ENCODE measurements at places on chromosomes 5 and 9.

- ATAC-seq: no peak
Observed at GRCh38 chr9:24912767-24913166, 367.1 kb upstream of the IZUMO3 start.

DNA sequence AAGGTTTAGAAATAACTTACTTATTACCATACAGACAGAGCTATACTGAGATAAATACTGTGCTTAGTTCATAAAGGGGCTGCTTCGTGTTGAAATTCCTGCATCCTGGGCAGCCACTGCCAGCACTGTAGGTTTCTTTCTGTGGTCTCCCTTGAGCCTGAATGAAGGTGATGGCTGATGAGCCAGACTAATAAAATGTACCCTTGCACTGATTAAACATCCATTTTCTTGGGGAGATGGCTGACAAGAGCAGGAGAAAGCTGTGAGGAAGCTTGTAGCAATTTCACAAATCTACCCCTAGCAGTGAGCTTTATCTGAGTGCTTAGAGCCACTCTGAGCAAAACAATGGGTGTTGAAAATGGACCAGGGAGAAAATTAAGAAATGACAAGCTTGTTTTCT lies 23.3 kb upstream of the ZSWIM6 start:
- no peak for ATAC-seq

- ATAC-seq: no peak
Observed at GRCh38 chr5:139149477-139150199, 48.5 kb downstream of the SIL1 start.

GRCh38 chr9:21968331-21969010 lies 25.7 kb downstream of the CDKN2A start:
- ATAC-seq: no peak

DNA sequence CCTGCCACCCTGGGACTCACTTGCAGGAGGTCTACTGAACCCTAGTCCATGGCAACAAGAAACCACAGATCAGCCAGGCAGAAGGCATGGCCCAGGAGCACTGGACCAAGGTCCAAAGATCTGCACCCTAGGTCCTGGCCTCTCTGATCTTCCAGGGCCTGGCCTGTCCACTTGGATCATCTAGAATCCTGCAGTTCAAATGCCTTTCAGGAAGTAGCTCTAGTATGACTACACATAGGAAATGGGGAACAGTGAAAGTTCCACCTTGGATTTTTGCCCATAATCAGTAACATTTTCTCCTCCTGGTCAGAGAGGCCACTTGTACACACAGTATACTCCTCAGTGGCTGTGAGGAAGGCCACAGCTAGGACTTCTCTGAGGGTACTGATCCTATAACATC lies 11.5 kb downstream of the ANXA6 start:
- no peak for ATAC-seq

DNA sequence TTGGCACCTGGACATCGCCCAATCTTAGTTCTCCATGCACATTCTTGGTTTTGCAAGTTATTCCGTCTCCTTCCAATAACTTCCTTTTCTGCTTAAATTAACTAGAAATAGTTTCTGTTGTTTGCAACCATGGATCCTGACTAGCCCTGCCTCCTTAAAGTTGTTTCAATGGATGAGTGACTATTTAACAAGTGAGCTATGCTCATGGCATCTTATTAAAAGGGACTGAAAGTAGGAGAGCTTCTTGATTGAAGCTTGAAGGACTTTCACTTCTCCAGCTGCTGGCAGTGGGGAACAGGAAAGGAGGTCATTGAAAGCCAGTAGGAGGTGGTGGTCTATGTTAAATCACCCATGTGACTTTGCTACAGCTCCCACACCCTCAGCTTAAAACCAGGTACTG lies 466.8 kb downstream of the ARHGEF28 start:
- no peak for ATAC-seq

DNA sequence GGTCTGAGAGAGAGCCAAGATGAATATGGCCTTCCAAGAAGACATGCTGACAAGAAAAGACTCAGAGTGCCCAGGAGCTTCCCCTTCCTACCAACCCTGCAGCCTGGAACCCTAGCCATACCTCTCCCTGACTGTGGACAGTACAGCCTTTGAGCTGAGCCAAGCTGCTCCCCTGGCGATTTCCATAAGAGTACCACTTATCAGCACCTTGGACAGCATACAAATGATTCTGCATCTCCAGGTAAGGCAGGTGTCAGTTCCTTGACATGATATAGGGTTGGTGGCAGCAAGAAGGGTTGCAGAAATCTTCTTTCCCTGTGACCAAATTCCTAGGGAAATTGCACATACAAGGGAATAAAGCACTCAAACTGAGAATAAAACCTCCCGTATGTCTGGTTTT lies 58.3 kb downstream of the MFAP3 start:
- ATAC-seq: no peak

GRCh38 chr5:73286896-73287295 lies 113.9 kb downstream of the TMEM174 start:
- no peak for ATAC-seq

- no peak for ATAC-seq
Observed at GRCh38 chr9:98658951-98659351, 49.8 kb downstream of the GABBR2 start.

- no peak for ATAC-seq
Observed at GRCh38 chr9:19967216-19967887, 178.5 kb upstream of the SLC24A2 start.

DNA sequence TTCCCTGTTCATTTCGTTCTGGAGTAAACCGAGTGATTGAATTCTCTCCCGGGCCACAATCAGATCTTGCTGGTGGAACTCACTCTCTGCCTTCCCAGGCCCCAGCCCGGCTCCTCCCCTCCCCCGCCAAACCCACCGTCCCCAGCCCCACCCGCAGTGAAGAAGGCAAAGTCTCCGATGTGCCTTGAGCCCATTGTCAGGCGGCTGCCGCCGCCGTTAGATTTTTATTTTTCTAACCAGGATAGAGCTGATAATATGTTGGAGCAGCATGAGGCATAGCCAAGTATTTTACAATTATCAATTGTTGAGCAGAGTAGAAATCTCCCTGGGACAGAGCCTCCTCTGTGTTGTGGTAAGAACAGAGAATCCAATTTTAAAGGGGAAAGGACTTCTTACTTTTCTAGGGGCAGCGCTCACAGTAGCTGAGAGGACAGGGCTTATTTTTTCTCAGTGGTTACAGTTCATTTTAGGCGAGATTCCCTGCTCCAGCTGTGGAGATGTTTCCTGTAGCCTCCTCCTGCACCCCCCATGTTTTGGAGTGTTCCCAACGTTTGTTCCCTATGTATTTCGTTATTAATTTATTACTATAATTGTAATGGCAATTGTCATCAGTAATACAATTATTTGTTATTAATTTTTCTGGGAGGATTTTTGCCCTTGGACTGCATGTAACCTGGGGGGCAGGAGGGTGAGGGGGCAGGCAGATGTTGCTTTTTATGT lies 1.3 kb downstream of the PSAT1 start:
- no peak for ATAC-seq

GRCh38 chr9:129287619-129288305 lies 109.7 kb upstream of the IER5L start:
- ATAC-seq: no peak

- no peak for ATAC-seq
Observed at GRCh38 chr9:12775679-12776512, 1.1 kb downstream of the LURAP1L start.

GRCh38 chr9:116674210-116674980 lies 12.7 kb upstream of the TRIM32 start:
- no peak for ATAC-seq

DNA sequence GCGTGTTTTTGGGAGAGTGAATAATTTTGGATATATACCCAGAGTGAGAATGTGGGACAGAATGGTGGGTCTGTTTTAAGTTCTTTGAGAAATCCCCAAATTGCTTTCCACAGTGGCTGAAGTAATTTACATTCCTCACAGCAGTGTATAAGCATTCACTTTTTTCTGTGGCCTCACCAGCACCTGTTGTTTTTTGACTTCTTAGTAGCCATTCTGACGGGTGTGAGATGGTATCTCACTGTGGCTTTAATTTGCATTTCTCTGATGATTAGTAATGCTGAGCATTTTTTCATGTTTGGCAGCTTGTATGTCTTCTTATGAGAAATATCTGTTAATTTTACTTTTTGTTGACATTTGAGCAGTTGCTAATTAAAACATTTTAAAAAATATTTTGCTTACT lies 9.4 kb upstream of the SPATA31D1 start:
- no peak for ATAC-seq

GRCh38 chr9:72635197-72635596 lies 113.8 kb downstream of the TMC1 start:
- peak; percentile 36 for ATAC-seq

- no peak for ATAC-seq
Observed at GRCh38 chr5:53211799-53212198, 102.2 kb upstream of the MOCS2 start.

- no peak for ATAC-seq
Observed at GRCh38 chr5:136211282-136212040, 18.5 kb upstream of the SMIM32 start.

GRCh38 chr5:156273325-156273724 lies 53.6 kb upstream of the SGCD start:
- ATAC-seq: no peak

DNA sequence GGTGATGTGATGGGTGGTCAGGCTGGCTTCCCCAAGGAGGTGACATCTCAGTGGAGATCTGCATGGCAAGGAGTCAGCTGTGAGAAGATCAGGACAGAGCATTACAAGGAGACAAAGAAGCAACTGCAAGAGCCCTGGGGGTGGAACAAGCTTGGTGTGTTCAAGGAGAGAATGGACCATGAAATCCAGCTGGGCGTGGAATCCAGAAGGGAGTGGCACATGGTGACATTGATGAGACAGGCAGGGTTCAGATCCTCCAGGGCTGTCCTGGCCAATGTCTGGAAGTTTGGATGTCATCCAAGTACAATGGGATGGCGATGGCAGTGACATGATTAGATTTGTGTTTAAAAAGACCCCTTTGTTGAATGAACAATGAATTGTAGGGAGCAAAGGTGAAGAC lies 175.6 kb downstream of the MACROH2A1 start:
- no peak for ATAC-seq

DNA sequence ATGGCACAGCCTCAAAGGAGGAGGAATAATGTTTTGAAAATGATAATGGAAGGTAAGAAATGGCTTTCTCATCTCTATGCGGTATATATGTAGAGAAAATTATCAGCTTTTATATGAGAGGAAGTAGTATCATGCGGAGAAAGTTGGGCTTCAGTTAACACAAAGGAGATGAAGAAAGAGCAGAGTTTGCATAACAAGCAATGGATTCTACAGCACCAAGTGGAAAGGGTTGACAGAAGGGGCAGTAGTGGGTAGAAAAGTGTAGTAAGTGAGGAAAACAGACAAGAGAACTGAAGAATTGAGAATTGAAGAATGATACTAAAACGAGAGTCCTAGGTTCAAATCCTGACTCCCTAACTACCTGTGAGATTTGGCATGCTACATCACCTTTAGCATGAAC lies 51.0 kb downstream of the GNG10 start:
- no peak for ATAC-seq

DNA sequence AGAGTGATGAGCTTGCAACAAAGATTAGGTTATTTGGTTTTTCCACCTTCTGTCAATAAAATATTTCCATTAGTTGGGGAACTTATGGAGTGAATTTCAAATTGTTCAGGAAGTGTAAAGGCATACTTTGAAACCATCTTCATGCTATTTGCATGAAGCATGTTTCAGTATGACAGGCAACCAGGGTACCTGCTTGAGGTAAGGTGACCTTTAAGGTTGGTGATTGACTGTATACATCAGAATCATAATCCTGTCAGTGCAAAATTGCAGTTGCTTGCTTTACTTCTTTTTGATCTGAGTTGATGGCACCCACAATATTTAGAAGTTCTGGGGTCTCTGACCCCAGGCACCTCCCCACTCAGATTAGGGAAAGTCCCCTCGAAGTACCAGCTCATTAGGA lies 26.0 kb upstream of the TMEM171 start:
- no peak for ATAC-seq

- no peak for ATAC-seq
Observed at GRCh38 chr9:126423142-126423915, 96.7 kb downstream of the MVB12B start.

DNA sequence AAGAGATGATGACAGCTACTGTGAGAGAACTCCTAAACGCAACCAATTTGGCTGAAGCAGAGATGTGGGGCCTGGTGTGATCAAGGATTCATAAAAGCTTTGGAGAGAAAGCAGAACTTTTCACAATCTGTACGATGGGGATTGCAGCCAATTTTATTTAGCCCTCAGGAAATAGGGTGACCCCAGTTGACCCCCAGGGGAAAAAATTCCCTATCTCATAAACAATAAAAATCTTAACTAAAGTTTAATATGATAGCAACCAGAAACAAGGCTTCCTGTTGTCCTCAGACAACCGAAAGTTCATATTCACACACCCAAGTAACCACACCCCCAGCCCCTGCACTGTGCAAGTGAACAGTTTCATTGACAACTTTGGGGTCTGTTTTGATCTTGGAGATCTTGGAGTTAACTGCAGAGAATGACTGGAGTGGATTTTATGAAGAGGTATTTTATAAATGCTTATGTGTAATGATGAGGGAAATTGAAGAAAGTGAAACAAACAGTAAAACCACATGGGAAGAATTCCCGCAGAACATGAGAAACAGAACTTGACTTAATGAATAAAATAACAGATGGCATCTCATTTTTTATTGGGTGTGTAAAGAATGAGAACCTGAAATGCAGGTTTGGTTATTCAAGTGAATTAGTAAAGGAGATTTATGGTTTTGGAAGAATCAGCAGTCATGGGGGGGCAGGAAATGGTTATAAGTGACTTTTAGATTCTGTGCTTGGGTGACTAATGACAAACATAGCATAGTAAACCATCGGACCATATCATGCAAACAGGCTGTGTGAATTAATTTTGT lies 94.5 kb downstream of the PDE4D start:
- ATAC-seq: peak; percentile 71

GRCh38 chr5:148267962-148268361 lies 632 bp upstream of the SPINK13 start:
- ATAC-seq: no peak

GRCh38 chr9:137106662-137107250 lies 7.8 kb downstream of the DPP7 start:
- no peak for ATAC-seq

GRCh38 chr9:97518909-97519307 lies 17.4 kb downstream of the TMOD1 start:
- ATAC-seq: no peak

DNA sequence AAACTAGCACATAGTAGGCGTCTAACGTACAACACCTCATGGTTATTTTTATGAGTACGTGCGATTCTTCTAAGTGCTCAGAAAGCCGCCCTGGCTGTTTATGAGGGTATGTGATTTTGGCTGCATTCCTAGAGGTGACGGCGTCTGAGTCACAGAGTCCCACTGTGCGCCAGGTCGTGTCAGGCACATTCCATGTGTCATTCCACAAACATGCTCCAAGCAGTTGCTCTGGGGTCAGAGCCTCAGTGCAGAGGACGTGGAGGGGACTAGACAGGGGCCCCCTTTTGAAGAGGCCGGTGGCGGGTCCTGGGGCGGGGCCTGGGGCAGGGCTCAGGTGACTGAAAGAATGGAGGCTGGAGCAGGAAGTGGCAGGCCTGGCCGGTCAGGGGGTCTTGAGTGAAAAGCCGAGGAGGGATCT lies 51.9 kb downstream of the NEK6 start:
- ATAC-seq: no peak

Measured in activated CD4-positive, CD25-positive, alpha-beta regulatory T cell treated with anti-CD3 and anti-CD28 coated beads, Interleukin-2, amount 50 U/mL, for 24 hours (primary cell).